ENCODE measurements at places on chromosomes 12 and 14.

GRCh38 chr14:92503756-92504491 is 9.7 kb upstream of the RIN3 start:
- no peak for DNase-seq

- DNase-seq, result no peak
Observed at GRCh38 chr14:33709283-33709682, 241.6 kb downstream of the EGLN3 start.

GRCh38 chr12:21849878-21850277 is 75.4 kb upstream of the KCNJ8 start:
- DNase-seq, result no peak

DNA sequence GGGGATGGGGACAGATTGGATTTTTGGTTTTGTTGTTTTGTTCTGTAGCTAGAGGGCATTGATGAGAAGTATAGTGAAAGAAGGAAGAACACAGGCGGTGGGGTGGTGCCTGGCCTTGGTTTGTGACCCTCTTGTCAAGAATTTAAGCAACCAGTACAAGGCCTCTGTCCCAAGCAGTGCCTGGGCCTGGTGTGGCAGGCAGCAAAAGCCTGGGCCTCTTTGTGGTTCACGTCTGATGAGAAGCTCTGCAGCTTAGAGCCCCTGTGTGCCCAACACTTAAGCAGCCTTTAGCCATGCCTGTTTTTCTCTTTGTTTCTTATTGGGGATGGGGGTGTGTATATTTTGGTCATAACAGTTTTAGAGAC is 98.0 kb downstream of the PPP2R5C start:
- no peak for DNase-seq

DNA sequence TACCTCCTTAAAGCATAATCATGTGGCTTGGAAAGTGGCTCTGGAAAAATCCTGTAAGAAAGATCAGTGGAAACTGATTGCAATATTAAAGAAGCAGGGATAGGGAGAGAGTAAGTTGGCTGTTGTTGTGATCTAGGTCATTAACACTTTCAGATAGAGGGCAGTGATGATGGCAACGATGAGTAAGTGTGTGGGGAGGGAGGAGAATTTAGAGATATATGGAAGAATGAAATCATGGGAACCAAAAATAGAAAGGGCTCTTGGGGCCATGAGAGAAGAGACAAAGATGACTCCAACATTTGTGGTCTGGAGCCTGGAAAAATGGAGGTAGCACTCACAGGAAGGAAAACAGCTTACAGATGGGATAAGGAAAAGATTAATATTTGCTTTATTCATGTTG is 23.3 kb downstream of the SNRPF start:
- DNase-seq, result no peak

GRCh38 chr12:68905733-68906132 is 27.2 kb downstream of the CPM start:
- no peak for DNase-seq

GRCh38 chr12:95820096-95820703 is 29.6 kb upstream of the NTN4 start:
- DNase-seq, result no peak

- DNase-seq, result no peak
Observed at GRCh38 chr12:94560431-94561221, 89.7 kb downstream of the TMCC3 start.
